NCI-H1436 (cell line): ENCODE measurements at places on chromosomes 4 and X.

- DNase-seq = no peak
Measured at GRCh38 chr4:137389911-137390520, 142.3 kb downstream of the PCDH18 start.

- DNase-seq = no peak
Measured at GRCh38 chrX:15748841-15749240, 10.8 kb downstream of the CA5B start.

DNA sequence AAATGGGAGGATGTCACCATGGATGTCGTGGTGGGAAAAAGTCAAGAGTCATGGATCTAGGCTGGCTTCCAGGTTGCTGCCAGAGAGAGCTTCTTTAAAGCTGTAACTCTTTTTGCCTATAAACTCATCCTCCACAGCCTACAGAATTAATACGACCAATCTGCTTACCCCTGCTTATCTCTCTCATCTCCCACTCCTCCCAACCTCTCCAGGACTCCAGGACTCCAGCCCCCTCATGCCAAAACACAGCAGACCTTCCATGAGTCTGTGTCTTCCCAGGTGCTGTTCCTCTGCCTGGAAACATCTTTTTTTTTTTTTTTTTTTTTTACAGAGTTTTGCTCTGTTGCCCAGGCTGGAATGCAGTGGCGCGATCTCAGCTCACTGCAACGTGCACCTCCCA, 15.3 kb upstream of the SLC10A4 start:
- no peak for DNase-seq

- no peak for DNase-seq
Measured at GRCh38 chrX:10223276-10223675, 66.5 kb downstream of the CLCN4 start.

- no peak for DNase-seq
Measured at GRCh38 chr4:83758285-83758684, 222.4 kb downstream of the GPAT3 start.

GRCh38 chrX:114619874-114620273, 36.0 kb downstream of the HTR2C start:
- DNase-seq = no peak

DNA sequence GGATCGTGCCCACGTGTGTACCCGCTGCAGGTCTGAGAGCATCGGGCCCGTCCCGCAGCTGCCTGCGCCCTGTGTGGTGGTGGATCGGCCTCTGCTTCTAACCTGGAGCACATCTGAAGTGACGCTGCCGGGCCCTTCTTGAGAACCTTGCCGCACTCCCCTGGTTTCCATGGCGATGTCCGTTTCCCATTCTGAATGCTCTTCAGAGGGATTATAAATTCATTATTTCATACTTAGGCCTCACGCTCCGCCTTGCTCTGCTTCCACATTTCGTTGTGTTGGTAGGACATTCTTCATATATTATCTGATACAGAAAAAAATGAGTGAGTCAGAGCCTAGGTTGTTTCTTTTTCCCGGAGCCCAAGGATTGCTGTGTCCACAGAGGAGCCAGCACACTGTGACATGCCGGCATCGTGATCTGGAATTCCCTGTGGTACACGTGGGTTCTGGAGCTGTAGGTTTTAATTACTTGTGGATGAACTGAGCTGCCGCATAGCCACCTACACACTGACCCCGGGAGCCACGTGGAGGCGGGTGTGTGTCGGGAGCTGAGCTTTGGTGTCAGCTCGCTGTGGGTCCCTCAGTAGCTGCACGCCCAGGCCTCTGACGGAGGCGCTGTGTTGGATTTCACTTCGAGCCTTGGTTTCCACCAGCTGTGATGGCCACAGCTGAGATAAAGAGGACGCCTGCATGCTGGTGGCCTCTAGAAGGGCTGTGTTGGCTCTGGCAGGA, 63.4 kb downstream of the PSAPL1 start:
- no peak for DNase-seq

DNA sequence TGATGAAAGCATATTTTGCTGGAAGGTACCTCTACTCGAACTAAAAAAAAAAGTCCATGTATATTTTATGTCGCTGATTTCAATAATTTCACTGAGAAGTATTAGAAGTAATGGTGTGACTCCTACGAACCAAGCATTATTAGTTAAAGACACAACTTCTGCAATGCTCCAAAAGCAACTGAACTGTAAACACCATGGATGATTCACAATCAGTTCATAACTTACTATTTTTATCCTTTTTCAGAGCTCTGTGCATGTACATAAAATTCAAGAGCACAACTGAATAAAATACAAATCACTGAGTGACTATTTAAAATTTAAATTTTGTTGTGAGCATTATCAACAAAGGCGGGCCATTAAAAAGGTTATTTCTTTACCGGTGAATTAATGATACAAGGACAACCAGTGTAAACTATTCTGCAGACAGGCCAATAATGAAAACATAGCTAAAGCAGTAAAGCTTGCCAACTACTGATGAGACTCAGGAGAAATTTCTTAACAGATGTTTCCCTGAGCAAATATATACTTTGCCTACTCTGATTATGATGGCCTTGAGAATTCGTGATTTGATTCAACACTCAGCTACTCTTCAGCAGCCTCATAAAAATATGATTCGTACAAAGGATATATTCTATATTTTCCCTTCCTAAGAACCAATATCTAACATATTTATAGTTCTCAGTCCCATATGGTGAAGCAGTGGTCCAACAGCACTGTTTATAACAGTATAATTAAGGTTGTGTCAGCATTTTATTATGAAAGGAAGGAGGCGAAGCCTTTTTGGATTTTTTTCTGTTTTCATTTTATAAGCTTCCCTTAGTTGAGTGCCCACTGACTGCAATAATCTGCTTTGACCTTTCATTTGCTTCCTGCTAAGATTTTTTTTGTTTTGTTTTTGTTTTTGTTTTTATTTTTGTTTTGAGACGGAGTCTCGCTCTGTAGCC, 62.8 kb upstream of the NEIL3 start:
- DNase-seq = no peak

GRCh38 chr4:101806914-101807313, 16.4 kb downstream of the BANK1 start:
- peak; percentile 30 for DNase-seq

- DNase-seq = no peak
Measured at GRCh38 chrX:3521396-3521795, 174.9 kb upstream of the MXRA5 start.
